ENCODE measurements at places on chromosomes 12 and 14. TPM values are rescaled to one million over a fixed set of nuclear protein-coding genes. Genes with fewer than 3 reads are reported as not detected.
A peak's percentile ranks its signal among the peaks of the same experiment; 100 is the strongest.

KRT3 gene
- total RNA-seq: not detected

GRCh38 chr12:120206228-120206627 lies 5.3 kb upstream of the RPLP0 start:
- no peak for DNase-seq
- H3K4me1 ChIP-seq: no peaks in the 10 kb centered on the region
- H3K4me3 ChIP-seq: no peak overlapping the region
- H3K36me3 ChIP-seq: peaks cover 21% of the 10 kb centered on the region

DNA sequence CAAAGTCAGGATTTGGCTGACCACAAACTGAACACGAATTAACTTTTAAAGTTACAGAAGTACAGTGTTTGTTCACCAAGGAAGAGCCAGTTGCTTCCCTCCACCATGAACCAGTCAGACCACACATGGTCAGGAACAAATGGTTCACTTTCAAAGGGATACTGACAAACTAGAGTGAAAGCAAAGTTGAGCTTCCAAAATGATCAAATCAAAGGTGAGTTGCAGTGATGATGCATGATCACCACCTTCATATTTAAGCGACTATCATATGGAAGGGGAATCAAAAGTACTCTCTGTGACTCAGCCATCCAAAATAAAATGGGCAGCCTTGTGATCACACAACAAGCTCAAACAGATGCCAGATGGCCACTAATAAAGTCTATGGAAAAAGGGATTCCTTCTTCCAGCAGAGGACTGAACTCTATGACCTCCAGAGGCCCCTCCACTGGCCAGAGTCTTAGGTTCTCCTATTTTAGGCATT lies 13.1 kb downstream of the NT5DC3 start:
- no peaks in the 10 kb centered on the region for H3K27me3 ChIP-seq
- no peak overlapping the region for H3K4me3 ChIP-seq
- no peak for DNase-seq
- H3K4me1 ChIP-seq: peaks cover 6% of the 10 kb centered on the region
- no peaks in the 10 kb centered on the region for H3K36me3 ChIP-seq

- no peak overlapping the region for H3K27ac ChIP-seq
- H3K4me1 ChIP-seq: no peaks in the 10 kb centered on the region
- no peak overlapping the region for H3K4me3 ChIP-seq
- no peaks in the 10 kb centered on the region for H3K27me3 ChIP-seq
Observed at GRCh38 chr12:78886719-78887407, 22.3 kb downstream of the SYT1 start.

HCAR2 gene
- not detected for total RNA-seq

DNA sequence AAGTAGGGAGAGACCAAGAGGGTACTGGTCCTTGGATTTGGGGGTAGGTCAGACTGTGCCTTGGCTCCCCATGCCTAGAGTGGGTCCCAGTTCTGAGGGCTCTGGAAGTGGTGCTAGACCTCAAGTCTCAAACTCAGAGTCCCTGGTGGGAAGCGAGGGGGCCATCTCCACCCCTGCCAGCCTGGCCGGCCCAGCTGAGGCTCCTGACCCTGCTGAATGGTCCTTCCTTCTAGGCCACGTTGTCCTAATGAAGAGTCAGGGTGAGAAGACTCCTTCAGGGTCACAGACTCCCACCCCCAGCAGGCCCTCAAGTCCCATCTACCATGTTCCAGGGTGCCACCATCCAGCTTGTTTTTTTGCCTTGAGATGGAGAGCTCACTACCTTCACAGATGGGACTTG lies 12.9 kb downstream of the SERPINA6 start:
- no peaks in the 10 kb centered on the region for H3K36me3 ChIP-seq
- no peak overlapping the region for H3K27ac ChIP-seq
- H3K4me1 ChIP-seq: no peaks in the 10 kb centered on the region
- H3K4me3 ChIP-seq: no peak overlapping the region
- no peaks in the 10 kb centered on the region for H3K27me3 ChIP-seq
- no peak for DNase-seq

- no peak for DNase-seq
- H3K4me1 ChIP-seq: no peaks in the 10 kb centered on the region
- no peak overlapping the region for H3K4me3 ChIP-seq
- H3K27ac ChIP-seq: no peak overlapping the region
- no peaks in the 10 kb centered on the region for H3K36me3 ChIP-seq
Observed at GRCh38 chr14:93811676-93812075, 23.4 kb upstream of the PRIMA1 start.

DNA sequence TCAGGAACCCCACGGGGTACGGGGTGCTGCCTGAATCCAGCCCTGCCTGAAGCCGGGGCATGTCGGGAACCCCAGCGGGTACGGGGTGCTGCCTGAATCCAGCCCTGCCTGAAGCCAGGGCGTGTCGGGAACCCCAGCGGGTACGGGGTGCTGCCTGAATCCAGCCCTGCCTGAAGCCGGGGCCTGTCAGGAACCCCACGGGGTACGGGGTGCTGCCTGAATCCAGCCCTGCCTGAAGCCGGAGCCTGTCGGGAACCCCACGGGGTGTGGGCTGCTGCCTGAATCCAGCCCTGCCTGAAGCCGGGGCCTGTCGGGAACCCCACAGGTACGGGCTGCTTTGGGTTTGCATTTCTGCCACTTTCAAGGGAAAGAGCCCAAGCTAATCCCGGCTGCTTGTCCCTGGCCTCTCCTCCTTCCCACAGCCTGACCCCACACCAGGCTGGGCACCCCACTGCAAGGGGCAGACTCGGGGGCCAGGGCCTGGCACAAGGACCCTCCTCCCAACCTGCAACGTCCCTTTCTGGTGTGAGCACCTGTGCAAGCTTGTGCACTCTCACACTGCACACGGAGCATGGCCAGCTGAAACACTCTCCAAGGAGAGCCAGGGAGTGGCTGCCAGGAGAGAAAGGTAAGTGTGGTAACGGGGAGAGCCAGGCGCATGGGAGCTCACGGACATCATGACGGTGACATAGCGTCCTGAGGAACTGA lies 5.6 kb upstream of the FBRSL1 start:
- H3K4me1 ChIP-seq: no peaks in the 10 kb centered on the region
- H3K27ac ChIP-seq: no peak overlapping the region
- H3K27me3 ChIP-seq: peaks cover 27% of the 10 kb centered on the region
- no peak for DNase-seq
- no peaks in the 10 kb centered on the region for H3K36me3 ChIP-seq

DNA sequence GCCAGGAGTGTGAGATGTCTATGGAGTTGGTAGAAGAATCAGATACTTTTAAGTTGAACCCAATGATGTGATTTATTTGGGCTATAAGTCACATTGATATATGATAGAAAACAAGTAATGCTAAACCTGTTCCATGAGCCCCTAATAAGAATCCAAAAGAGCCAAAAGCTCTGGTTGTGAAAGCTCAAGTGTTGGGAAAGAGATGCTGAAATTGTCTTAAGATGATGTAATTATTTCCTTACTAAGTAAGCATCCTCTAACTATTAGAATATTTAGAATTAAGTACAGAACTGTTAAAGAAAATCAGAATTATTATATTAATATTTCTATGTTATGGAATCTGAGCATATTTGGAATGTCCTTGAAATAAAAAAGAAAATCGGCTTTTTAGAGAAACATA lies 17.6 kb upstream of the SLC2A13 start:
- no peaks in the 10 kb centered on the region for H3K4me1 ChIP-seq
- H3K27me3 ChIP-seq: no peaks in the 10 kb centered on the region
- no peak overlapping the region for H3K27ac ChIP-seq
- H3K36me3 ChIP-seq: no peaks in the 10 kb centered on the region
- H3K4me3 ChIP-seq: no peak overlapping the region

TAPBPL gene
- total RNA-seq: 3.4 TPM

DNA sequence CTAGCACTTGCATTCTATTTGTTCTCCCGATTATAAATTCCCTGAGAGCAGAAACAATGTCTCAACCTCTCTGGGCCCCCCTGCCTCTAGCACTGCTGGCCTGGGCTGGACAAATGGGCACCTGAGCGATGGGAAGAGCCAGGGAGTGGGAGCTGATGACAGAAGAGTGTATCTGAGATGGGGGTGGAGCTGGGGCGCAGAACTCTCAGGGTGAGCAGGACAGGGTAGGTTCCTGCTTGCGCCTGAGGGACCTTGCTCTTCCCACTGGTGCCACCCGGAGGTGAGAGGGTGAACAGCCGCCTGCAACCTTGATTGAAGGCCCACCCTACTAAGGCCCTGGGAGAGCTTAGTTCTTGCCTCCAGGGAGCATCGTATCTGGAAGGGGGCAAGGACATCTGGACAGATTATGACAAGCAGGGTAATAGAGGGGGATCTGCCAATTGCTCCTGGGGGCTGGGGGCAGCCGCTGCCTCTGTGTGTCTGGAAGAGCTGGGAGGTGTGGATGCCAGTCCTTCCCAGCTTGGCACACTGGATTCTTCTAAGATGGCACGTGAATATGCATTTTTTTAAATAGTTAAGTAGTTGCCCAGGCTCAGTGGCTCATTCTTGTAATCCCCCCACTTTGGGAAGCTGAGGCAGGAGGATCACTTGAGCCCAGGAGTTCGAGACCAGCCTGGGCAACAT lies 43.0 kb upstream of the TSPAN9 start:
- H3K4me3 ChIP-seq: no peak overlapping the region
- H3K27ac ChIP-seq: no peak overlapping the region
- no peaks in the 10 kb centered on the region for H3K27me3 ChIP-seq

LIN7A gene
- 23.9 TPM for total RNA-seq

- no peak for DNase-seq
- H3K4me3 ChIP-seq: no peak overlapping the region
- H3K36me3 ChIP-seq: no peaks in the 10 kb centered on the region
- peaks cover 8% of the 10 kb centered on the region for H3K4me1 ChIP-seq
- no peak overlapping the region for H3K27ac ChIP-seq
- no peaks in the 10 kb centered on the region for H3K27me3 ChIP-seq
Observed at GRCh38 chr12:68356986-68357385, 24.8 kb upstream of the MDM1 start.

GRCh38 chr12:68074306-68075027 lies 85.1 kb downstream of the IFNG start:
- no peaks in the 10 kb centered on the region for H3K4me1 ChIP-seq
- no peaks in the 10 kb centered on the region for H3K36me3 ChIP-seq
- no peak overlapping the region for H3K27ac ChIP-seq
- H3K4me3 ChIP-seq: no peak overlapping the region

CLEC2A gene
- total RNA-seq: not detected

- DNase-seq: peak; percentile 67
- H3K4me3 ChIP-seq: peak overlapping the region; percentile 93
- no peaks in the 10 kb centered on the region for H3K36me3 ChIP-seq
- H3K4me1 ChIP-seq: peaks cover 18% of the 10 kb centered on the region
- peak overlapping the region; percentile 86 for H3K27ac ChIP-seq
- H3K27me3 ChIP-seq: no peaks in the 10 kb centered on the region
Observed at GRCh38 chr12:2960390-2960956, 1.3 kb downstream of the TEAD4 start.

- H3K4me1 ChIP-seq: peaks cover 4% of the 10 kb centered on the region
- no peaks in the 10 kb centered on the region for H3K27me3 ChIP-seq
- DNase-seq: peak; percentile 97
- H3K27ac ChIP-seq: peak overlapping the region; percentile 73
- peaks cover 2% of the 10 kb centered on the region for H3K36me3 ChIP-seq
Observed at GRCh38 chr12:50589650-50590435, 85.1 kb downstream of the DIP2B start.

GRCh38 chr12:4091016-4091743 lies 182.4 kb upstream of the CCND2 start:
- no peak overlapping the region for H3K4me3 ChIP-seq
- H3K27me3 ChIP-seq: peaks cover 2% of the 10 kb centered on the region
- no peaks in the 10 kb centered on the region for H3K4me1 ChIP-seq
- no peak for DNase-seq
- no peak overlapping the region for H3K27ac ChIP-seq

- peaks cover 4% of the 10 kb centered on the region for H3K4me1 ChIP-seq
- DNase-seq: peak; percentile 49
- H3K27ac ChIP-seq: peak overlapping the region; percentile 98
Observed at GRCh38 chr12:76029982-76030340, 1.6 kb downstream of the PHLDA1 start.

DNA sequence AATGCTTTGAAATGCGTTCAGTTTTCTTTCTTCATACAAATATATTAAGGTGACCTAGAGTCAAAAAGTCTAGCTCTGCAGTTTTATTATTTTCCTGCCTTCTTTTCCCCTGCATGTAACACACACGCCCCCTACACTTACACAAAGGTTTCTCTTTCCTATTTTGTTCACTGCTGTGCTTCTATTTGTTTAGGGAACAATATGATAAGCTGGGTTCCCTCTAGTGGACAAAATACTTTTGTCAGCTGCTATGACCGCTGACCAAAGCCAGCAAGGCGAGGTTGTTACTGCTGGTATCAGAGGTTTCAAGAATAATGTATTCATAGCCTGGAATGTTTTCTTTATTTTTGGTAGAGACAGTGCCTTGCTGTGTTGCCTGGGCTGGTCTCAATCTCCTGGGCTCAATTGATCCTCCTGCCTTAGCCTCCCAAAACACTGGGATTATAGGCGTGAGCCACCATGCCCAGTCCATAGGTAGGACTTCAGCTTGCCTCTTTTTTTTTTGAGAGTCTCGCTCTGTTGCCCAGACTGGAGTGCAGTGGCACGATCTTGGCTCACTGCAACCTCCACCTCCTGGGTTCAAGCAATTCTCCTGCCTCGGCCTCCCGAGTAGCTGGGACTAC lies 33.4 kb downstream of the FNTB start:
- DNase-seq: peak; percentile 83
- peaks cover 9% of the 10 kb centered on the region for H3K36me3 ChIP-seq
- H3K4me1 ChIP-seq: no peaks in the 10 kb centered on the region
- no peak overlapping the region for H3K4me3 ChIP-seq

- no peaks in the 10 kb centered on the region for H3K27me3 ChIP-seq
- DNase-seq: peak; percentile 6
- no peaks in the 10 kb centered on the region for H3K36me3 ChIP-seq
Observed at GRCh38 chr12:105671720-105672119, 341.2 kb downstream of the C12orf75 start.

DNA sequence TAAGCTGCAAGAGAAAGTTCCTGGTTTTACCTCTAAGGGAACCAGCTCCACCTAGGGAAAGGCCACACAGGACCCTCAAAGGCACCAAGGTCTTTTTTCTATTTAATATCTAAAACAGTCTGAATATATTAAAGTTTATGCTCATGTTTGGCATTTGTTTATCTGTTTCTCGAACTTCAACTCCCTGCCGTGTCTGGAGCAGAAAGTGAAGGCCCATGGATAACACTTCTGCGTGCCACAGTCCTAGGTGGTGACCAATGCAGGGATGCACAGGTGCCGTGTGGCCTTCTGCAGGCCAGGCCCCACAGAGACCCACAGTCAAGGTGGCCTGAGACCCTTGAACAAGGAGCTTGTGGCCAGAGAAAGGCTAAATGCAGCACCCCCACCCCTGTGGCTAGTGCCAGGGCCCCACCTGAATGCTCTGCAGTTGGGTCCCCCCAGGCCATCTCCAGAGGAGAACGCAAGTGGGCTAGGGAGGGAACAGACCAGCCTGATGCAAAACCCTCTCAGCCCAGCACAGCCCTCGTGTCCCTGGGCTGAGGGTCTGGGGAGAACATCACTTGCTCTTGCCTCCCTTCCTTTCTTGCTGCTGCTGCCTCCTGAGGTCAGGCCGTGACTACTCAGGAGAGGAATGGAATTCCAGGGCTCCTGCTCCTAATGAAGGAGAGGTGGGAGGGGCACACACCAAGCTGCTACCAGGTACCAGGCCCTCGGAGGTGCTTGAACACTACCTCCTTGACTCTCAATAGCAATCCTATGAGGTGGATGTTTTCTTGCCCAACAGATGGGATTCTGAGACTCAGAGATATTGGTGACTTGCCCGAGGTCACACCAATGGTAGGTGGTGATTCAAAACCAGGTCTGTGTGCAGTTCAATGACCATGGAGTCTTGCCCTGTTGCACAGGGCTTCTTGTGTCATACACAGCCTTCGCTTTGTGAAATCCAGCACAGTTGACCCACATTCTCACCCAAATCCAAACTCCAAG lies 45.4 kb downstream of the PSMA6 start:
- H3K27ac ChIP-seq: peak overlapping the region; percentile 83
- H3K36me3 ChIP-seq: no peaks in the 10 kb centered on the region
- H3K4me3 ChIP-seq: no peak overlapping the region
- H3K27me3 ChIP-seq: no peaks in the 10 kb centered on the region

Data from IMR-90 (cell line).